ENCODE measurements at places on chromosomes 1 and 21. TPM values are rescaled to one million over a fixed set of nuclear protein-coding genes. Genes with fewer than 3 reads are reported as not detected.

- no peak for DNase-seq
These were observed 121.2 kb downstream of the LMX1A start for GRCh38 chr1:165235155-165235776.

The CACNA1S gene
- total RNA-seq = not detected

DNA sequence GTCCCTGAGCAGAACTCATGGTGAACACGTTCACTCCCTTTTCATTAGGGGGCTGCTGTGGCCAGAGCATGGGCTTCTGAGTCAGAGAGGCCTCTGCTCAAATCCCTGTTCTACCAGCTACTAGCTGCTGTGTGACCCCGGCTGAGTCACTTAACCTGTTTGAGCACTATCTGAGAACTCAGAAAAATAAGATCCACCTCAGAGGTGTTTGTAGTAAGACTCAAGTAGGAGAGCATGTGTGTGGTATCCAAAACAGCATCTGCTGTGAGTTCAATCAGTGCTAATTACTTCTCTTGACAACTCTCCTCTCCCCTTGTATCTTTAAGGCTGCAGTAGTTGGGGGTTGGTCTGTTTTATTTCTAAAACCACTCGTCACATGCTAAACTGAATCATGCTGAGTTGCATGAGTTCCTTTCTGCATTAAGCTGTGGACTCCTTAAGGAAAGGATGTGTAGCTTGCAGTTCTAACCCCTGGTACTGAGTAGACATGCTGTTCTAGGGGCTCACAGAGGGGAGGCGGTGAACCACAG, 39.7 kb upstream of the JUN start:
- DNase-seq = no peak

GRCh38 chr1:29120367-29120766, 3.3 kb downstream of the TMEM200B start:
- no peak for DNase-seq

DNA sequence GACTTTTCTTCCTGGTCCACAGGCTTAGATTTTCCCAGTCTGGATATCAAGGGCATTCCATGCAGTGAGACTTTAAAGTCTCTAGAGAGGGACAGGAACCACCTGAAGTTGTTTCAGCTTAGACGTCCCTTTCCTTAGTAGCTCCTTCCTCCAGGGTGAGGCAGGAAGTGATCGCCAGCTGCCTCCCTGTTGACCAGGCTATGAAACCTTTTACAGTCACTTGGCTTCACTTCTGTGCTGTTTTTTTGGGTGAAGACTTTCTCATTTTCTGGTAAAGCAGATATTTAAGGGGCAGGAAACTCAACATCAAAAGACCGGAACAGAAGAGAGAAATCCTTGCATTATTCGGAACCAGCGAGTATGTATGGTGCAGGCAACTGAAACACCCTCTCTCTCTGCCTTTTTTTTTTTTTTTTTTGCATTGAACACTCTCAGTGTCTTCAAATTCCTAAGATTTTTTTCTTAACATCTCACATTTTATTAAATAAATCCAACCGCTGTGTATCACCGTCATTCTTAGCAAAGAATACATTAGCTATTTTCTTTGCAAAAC, 234.6 kb upstream of the IRF2BP2 start:
- DNase-seq = no peak

The TSEN15 gene
- total RNA-seq = 26.2 TPM

GRCh38 chr1:119735217-119735616, 23.5 kb downstream of the PHGDH start:
- DNase-seq = peak; percentile 73

The LCE1A gene
- not detected for total RNA-seq

The CYP4A11 gene
- total RNA-seq = not detected

DNA sequence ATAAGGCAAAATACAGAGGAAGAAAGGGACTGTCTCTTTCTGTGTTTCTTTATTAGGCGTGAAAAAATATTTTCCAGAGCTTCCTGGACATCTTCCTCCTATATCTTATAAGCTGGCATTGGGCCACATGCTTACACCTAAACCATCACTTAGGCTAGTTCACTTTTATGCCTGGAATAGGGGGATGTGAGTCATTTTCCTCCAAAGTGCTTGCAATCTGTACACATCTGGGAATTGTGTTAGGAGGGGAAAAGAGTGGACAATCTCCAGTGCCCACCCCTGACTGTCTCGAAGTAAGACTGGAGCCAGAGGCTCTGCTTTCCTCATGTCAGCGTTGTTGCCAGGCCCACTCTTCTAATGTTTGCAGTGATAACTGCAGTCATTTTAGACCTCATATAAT, 29.9 kb downstream of the GIPC2 start:
- DNase-seq = no peak

Data from heart left ventricle (tissue), 16 donors.